ENCODE measurements at places on chromosomes 7 and 10.
A peak's percentile ranks its signal among the peaks of the same experiment; 100 is the strongest.

DNA sequence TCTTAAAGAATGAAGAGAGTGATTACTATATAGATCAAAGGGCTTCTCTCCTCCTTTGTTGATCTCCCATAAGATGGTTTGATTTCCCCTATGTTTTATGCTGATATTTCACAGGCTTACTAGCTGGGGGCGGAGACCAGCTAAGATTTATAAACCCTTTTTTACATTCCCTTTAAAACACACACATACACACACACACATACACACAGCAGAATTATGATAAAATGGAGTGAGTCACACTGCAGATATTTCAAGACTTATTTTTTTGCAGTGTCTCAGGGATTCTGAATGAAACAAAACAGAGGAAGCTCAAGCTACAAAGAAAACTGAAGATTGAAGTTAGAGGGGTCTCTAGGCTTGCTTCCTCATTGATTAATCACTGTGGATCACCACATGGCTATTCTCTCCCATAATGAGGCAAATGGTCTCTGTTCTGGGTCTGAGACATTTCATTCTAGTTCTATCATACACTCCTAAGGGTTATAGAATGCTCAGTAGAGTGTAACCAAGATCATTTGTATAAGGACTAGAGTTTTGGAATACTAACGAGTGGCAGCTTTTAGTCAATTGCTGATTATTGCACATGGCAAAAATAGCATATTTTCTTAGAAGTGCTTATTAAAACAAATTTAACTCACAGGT is 18.6 kb downstream of the INA start:
- DNase-seq: no peak

GRCh38 chr7:137717045-137717444 is 129.7 kb downstream of the DGKI start:
- DNase-seq: no peak

DNA sequence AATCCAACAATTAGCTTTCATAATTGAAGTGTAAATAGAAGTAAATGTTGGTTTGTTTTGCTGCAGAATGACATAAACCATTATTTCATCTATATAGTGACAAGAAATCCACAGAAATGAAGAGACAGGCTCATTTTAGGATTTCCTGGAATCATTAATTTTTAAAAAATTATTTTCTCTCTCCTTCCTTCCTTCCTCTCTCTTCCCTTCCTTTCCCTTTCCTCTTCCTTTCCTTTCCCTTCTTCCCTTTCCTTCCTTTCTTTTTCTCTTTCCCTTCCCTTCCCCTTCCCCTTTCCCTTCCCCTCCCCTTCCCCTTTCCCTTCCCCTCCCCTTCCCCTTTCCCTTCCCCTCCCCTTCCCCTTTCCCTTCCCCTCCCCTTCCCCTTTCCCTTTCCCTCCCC is 51.2 kb upstream of the KMT2C start:
- DNase-seq: no peak

- DNase-seq: peak; percentile 27
Observed at GRCh38 chr7:12674861-12675260, 12.6 kb upstream of the ARL4A start.

- DNase-seq: no peak
Observed at GRCh38 chr7:142313528-142313927, 55.7 kb upstream of the PRSS58 start.

DNA sequence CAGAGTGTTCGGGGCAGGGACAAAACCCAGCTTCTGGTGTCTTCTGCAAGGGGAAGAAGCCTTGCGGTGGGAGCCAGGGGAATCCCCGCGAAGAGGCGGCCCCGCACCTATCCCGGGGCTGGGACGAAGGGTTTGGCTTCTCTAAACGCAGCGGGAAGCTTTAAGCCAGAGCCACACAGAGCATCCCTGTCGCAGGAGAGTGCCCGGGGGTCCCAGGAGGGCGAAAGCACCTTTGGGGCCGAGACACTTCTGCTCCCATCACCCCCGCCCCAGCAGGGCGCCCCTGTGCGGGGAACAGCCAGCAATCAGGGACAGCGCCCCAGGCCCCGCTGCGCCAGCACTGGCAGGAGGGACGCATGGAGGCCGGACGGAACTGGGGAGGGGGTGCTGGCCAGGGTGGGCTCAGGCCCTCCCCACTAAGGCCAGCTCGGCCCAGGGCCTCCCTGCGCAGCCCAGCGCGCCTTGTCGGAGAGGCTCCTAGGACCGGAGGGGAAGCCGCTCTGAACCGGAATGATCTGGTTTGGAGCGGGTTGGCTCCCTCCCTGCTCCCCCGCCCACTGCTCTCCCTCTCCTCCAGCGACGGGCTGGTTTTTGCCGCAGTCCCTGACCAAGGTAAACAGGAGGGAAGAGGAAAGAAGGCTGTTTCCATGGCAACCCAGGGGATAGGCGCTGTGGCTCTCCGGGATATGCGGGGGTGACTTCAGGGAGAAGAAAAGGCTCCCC is 63.9 kb downstream of the TMEM209 start:
- DNase-seq: peak; percentile 26

DNA sequence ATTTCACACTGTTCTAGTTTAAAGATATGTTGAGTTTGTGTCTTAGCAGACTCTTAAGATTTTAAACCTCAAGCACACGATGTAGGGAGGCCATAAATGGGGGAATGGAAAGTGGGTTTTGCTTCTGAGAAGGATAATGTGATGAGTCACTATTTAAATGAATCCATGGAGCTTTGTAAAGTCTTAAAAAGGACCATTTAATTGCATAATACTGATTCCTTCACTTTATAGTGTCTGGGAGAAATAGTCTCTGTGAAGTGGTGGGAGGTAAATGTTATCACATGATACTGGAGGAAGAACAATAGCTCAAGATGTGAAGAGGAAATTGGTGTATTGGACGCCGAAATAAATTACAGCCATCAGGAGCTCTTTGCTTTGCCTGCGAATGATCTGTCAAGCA is 84.0 kb upstream of the MYO3A start:
- no peak for DNase-seq

DNA sequence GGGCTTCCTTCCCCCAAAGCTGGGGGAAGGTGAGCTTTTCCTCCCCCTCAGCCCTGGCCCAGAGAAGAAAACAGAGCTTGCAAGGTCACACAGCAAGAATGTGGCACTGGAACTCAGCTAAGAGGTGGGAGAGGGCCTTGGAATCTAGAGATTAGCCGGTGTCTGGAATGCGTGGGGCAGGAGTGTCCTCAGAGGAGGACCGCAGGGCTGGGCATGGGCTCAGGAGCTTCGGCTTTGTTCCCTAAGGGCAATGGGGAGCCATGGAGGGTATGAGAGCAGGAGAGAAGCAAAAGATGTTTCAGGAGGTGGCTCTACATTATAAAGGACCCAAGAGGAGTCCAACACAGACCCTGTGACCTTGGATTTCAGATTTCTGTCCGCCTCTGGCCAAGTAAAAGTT is 127.2 kb upstream of the TNRC18 start:
- DNase-seq: no peak

DNA sequence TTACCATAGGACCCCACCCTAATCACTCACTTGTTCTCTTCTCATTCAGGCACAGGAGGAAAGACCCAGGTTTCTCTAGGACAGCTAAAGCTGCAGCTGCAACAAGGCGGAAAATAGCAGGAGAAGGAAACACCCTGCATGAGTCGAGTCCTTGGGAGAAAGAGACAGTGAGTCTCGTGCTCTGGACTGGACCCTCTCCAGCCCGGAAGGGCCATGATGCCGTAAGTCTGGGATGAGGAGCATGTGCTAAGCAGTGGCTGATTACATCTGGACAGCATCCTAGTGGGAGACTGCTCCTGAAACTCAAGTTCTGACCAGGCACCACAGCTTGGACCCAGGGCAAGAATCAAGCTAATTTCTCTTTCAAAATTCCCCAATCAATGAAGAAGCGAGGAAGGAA is 39.4 kb downstream of the FBXW4 start:
- DNase-seq: no peak

- no peak for DNase-seq
Observed at GRCh38 chr10:98463976-98464754, 17.4 kb upstream of the HPS1 start.

- no peak for DNase-seq
Observed at GRCh38 chr10:92187101-92187500, 103.8 kb downstream of the CPEB3 start.

GRCh38 chr10:14688606-14689005 is 86.1 kb downstream of the FAM107B start:
- DNase-seq: no peak

GRCh38 chr10:43878386-43878785 is 229.7 kb upstream of the ZNF32 start:
- no peak for DNase-seq

DNA sequence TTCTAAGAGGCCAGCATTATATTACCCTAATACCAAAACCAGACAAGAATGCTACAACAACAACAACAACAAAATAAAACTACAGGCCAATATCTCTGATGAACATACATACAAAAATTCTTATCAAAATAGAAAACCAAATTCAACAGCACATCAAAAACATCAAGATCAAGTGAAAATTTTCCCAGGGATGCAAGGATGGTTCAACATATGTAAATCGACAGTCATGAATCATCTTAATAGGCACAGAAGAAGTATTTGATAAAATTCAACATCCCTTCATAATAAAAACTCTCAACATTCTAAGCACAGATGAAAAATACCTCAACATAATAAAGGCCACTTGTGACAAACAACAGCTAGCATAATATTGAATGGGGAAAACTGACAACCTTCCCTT is 75.3 kb downstream of the JMJD1C start:
- no peak for DNase-seq

GRCh38 chr10:22945934-22946673 is 18.3 kb downstream of the ARMC3 start:
- no peak for DNase-seq

All from effector CD4-positive, alpha-beta T cell (primary cell).